ENCODE measurements at places on chromosomes 12 and 14.

DNA sequence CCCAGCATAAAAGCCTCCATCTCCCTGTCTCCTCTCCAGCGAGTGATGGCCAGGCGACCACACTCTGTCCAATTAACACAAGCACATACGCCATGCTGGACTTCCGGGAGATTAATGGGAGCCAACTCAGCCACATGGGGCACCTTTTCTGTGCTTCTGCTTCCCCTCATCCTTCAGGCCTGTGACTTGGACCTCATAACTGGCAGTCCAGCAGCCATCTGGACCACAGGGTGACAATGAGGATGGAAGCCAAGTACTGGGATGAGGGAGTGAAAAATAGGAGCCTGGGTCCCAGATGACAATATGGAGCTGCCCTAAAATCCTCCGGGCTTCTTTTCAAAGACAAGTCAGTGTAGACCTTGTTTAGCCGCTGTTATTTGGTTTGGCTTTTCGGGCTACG lies 12.8 kb downstream of the MAP3K9 start:
- no peak for DNase-seq

DNA sequence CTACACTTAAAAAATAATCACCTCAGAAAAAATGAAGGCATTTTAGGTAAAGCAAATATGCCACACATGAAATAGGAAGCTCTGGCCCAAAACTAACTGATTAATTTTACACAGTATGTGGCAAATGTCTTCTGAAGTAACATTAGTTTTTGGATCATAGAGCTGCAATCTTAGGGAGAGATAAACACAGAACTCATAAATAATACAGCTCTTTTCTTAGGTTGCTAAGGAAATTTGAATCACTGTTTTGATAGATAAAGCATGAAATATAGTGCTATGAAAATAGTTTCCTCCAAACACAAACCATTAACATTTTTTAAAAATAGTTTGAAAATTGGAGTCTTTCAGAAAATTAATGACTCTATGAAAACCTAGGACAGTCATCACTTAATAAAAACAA lies 15.0 kb downstream of the RASSF9 start:
- DNase-seq, result no peak

- DNase-seq, result no peak
Measured at GRCh38 chr12:83220774-83221173, 534.1 kb downstream of the TMTC2 start.

DNA sequence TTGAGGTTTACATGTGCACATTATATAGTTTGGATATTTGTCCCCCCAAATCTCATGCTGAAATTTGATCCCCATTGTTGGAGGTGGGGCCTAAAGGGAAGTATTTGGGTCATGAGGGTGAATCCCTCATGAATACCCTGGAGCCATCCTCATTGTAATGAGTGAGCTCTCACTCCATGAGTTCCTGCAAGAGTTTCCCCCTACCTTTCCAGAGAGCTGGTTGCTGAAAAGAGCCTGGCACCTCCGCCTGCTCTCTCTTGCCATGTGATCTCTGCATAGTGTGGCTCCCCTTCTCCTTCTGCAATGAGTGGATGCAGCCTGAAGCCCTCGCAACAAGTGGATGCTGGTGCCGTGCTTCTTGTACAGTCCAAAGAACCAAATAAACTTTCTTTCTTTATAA lies 234.3 kb upstream of the DIO2 start:
- DNase-seq, result no peak

DNA sequence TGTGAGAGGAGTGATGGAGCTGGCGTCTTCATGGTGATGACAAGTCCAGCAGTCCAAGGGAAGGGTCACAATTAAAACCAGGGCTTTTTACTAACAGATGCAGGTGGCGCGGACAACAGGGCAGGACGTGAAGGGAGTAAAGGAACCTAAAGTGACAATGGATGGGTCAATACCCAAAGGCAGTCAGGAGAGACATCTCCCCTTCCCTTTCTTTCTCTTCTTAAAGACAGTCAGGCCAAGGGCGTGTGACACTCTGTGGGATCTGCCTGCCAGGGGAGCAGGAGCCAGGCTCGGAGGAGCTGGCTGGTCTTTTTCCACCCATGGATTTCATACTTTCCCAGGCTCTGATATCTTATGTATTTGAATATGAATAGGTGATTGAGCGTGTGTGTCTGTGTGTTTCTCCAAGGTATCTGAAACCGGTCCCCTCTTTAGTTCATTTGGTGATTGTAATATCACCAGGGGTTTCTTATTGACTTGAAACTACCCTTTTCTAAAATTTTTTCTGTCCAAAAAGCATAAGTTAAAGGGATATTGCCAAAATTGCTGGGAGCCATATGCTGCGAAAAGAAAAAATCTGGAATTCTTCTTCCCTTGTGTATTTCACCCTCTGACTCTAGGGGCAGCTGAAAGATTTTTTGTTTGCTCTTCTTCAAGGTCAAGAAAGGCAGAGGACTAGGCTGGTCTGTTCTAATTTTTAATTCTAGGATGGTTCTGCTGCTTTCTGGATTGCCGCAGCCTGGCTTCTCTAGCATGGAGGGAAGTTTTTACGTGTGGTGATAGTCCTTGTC lies 61.8 kb downstream of the FBXL14 start:
- no peak for DNase-seq

GRCh38 chr14:75268633-75269550 lies 9.7 kb upstream of the FOS start:
- no peak for DNase-seq

- DNase-seq, result peak; percentile 2
Measured at GRCh38 chr14:23861666-23862065, 91.9 kb upstream of the DHRS4 start.

DNA sequence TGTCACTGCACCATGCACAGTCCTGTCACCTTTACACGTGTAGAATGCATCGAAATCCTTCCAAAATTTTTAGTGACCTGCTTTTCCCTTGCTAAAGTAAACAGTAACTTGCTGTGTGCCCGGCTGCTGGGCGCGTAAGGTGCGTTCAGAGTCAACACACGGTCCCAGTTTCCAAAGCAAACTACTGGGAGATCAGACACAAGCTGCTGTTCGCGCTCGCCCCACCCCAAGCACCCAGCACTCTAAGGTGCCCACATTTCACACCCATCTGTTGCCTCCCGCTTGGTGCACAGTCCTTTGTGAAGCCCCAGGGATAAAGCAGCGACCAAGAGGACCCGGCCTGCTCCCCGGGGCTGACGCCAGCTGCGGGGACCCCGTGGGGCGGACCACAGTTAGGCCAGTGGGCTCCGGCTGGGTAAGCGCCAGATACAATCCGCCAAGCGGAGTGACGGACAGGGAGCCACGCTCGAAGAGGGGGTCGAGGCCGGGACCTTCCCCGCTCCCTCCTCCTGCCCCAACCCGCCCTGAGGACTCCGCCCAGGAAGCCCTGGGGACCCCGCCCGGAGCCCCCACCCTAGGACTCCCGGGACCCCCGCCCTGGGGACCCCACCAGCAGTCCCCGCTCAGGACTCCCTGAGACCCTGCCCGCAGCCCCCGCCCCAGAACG lies 633 bp downstream of the STX2 start:
- no peak for DNase-seq

DNA sequence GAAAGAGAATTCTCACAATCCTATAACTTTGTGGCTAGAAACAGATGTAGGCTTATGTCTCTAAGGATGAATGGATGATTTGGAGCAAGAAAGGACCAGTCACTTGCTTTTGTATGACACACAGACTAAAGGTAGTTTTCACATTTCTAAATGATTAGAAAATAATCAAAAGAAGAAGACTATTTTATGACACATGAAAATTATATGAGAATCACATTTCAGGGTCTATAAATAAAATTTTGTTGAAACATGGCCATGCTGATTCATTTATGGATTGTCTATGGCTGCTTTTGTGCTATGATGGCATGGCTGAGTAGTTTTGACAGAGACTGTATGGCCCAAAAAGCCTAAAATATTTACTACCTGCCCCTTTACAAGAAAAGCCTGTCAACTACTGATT lies 49.4 kb upstream of the FRMD6 start:
- no peak for DNase-seq

DNA sequence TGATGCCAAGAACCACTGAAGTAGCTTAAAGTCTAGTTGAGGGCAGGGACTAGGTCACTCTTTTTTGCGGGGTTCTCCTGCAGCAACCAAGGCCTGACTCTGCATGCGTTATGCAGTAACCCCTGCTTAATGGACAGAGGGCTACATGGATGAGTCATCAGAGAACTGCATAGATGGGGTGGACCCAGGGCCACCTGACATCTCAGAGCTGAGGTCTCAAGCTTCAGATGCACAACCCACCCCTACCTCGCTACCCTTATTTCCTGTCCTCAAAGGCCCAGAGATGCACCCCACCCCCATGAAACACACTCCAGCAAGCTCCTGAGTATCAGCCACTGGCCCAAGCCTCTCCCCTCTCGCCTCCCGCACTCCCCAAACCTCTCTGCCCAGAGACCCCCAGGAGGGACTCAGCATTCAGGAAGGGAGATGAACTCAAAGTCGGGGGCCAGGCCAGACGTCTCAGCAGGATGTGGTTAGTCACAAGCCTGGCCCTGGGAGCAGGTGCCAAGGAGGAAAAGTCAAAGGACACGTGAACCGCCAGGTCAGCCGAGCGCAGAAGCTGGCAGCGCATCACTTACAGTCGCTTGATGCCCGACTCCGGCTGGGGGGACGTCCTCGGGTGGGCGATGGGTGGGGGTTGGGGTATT lies 25.8 kb downstream of the SNRNP35 start:
- no peak for DNase-seq

DNA sequence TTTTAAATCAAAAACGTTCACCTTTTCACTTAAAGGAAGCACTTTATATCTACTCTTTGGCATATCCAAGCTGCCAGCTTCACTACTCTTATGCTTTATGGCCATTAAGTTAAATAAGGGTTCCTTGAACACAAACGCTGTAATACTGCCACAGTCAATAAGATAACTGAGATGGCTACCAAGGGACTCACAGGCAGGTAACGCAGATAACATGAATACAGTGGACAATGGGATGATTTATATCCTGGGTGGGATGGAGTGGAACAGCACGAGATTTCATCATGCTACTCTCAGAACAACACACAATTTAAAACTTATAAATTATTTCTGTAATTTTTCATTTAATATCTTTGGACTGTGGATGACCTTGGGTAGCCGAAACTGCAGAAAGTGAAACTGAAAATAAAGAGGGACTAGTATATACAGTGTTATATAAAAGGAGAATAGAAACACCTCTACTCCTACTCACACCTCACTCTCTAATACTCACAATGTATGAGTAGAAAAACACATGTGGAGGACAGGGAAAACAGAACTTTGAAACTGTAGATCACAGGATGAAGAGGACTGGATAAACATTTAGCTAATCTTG lies 367.3 kb downstream of the C12orf50 start:
- DNase-seq, result peak; percentile 11

DNA sequence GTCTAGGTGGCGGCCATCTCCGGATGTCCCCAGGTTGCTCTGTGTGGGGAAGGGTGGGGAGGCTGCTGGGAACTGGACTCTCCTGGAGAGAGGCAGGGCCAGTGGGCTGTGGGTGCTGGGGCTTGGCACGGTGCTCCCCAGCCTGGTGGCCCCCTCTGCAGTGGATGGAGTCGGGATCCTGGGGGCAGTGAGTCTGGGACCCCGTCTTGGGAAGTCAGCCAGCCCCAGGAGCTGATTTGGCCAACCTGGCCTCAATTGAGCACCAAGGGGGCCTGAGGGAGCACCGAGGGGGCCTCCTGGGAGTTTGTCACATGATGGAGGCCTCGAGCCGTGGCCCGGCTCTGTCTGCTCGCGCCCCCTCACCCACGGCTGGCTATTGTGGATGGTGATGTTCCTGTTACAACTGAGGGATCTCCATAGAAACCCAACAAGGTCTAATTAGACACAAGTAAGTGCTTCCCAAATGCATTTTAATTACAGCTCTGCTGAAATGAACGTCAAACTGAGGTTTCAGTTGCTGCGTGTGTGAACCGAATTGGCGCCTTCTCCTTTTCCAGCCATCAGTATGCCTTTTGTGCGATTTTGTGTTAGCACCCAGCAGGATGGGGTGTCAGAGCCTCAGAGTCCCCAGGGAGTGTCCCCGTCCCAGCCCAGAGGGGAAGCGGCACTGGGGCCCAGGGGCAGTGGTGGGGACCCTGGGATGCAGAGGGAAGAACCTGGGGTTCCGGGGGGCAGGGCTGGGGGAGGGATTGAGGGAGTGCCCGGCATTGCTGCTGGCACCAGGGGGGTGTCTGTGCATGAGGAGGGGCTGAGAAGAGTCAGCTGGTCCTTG lies 71.8 kb downstream of the KIF26A start:
- DNase-seq, result no peak

- no peak for DNase-seq
Measured at GRCh38 chr14:38209572-38210557, 2.2 kb downstream of the SSTR1 start.

- DNase-seq, result no peak
Measured at GRCh38 chr14:85319998-85320630, 209.8 kb upstream of the FLRT2 start.

GRCh38 chr14:80713076-80713850 lies 228.3 kb downstream of the CEP128 start:
- DNase-seq, result no peak

DNA sequence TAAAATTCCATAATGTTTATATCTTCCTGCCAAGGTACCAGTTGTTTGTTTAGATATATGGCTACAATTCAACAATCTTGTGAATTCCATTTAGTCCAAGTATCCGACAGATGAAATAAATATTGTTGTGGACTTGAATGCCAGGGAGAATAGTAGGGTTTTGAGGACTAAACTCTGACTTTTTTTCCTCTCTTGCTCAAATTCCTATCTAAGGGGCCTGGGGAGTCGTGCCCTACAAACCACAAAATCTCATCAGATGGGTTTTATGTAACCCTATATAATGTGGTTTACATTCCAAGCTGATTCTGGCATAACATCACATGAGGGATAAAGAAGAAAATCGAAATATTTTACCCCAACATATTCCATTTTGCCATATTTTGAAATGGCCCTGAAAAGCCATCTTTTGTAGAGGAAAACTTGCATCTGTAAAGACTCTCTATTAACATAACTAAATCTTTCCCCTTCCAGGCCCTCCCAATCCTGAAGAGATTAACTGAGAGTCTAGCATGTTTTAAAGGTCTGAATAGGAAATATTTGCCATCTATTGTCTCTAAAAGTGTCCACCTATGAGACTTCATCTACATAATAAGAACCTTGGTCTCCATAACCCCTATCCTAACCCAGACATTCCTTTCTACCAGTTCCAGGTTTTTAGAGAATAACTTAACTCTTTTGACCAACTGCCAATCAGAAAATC lies 184.7 kb upstream of the KITLG start:
- no peak for DNase-seq

- DNase-seq, result no peak
Measured at GRCh38 chr12:65324551-65324950, 46.1 kb downstream of the MSRB3 start.

DNA sequence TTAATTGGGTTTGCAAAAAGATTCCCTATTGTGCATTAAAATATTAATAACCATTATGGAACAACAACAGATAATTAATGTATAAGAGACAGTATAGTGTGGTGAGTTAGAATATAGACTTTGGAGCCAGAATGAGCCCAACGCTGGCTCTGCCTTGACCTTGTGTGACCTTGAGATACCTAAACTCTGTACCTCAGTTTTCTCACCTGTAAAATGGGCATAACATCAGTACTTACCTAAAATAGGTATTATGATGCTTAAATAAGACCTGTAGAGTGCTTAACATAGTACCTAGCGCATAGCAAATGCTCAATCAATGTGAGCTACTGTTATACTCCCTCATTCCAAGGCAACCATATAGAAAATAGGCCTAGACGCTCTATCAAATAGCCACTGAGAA lies 90.9 kb upstream of the TTC7B start:
- DNase-seq, result no peak

- DNase-seq, result no peak
Measured at GRCh38 chr12:116319233-116319897, 41.9 kb upstream of the MED13L start.
